Myocyte (in vitro differentiated cells): ENCODE measurements at places on chromosomes 6 and 20. TPM values are rescaled to one million over a fixed set of nuclear protein-coding genes. Genes with fewer than 3 reads are reported as not detected.

The CDH22 gene
- total RNA-seq, result not detected in 2 replicates

The ASIP gene
- not detected in 2 replicates for total RNA-seq

The ISM1 gene
- not detected in 2 replicates for total RNA-seq

The PROKR2 gene
- not detected in 2 replicates for total RNA-seq

The PLA2G7 gene
- total RNA-seq, result not detected in 2 replicates

The SIRPG gene
- total RNA-seq, result not detected in 2 replicates

The ADTRP gene
- 0.26 and 1.2 TPM in 2 replicates for total RNA-seq

The PTK6 gene
- 2.1 and 5.2 TPM in 2 replicates for total RNA-seq

The VSX1 gene
- total RNA-seq, result not detected in 2 replicates

The OR14J1 gene
- not detected in 2 replicates for total RNA-seq

The AFDN gene
- total RNA-seq, result 28.4 and 32.0 TPM in 2 replicates

The SOX18 gene
- total RNA-seq, result not detected in 2 replicates

The MCHR2 gene
- not detected in 2 replicates for total RNA-seq

The CDKAL1 gene
- 11.8 and 17.5 TPM in 2 replicates for total RNA-seq

The NKX2-4 gene
- total RNA-seq, result not detected in 2 replicates

The IRAK1BP1 gene
- 2.9 and 3.4 TPM in 2 replicates for total RNA-seq

The RSPH9 gene
- total RNA-seq, result not detected in 2 replicates

The CYP39A1 gene
- 0.24 and 1.4 TPM in 2 replicates for total RNA-seq

The ZNF318 gene
- total RNA-seq, result 14.4 and 14.9 TPM in 2 replicates

The TNF gene
- not detected in 2 replicates for total RNA-seq

The TNFRSF6B gene
- total RNA-seq, result 4.9 and 5.2 TPM in 2 replicates

The CLPSL1 gene
- total RNA-seq, result not detected in 2 replicates

The GGT7 gene
- total RNA-seq, result 3.1 and 4.0 TPM in 2 replicates

The FAM217A gene
- not detected in 2 replicates for total RNA-seq

The LY6G6D gene
- total RNA-seq, result not detected in 2 replicates

The UFL1 gene
- total RNA-seq, result 26.6 and 33.3 TPM in 2 replicates

The SOBP gene
- 0.21 and 0.42 TPM in 2 replicates for total RNA-seq

The CCHCR1 gene
- total RNA-seq, result 11.9 and 19.8 TPM in 2 replicates
